CD4-positive, alpha-beta T cell treated with Interleukin-10 for 1 hour (primary cell): ENCODE measurements at places on chromosomes 4 and X.

- DNase-seq, result no peak
These were observed 400.5 kb downstream of the PDGFC start for GRCh38 chr4:156571146-156571545.

- DNase-seq, result no peak
These were observed 12.9 kb downstream of the LETM1 start for GRCh38 chr4:1842993-1843448.

- no peak for DNase-seq
These were observed 5.7 kb upstream of the HERC5 start for GRCh38 chr4:88451205-88451604.

DNA sequence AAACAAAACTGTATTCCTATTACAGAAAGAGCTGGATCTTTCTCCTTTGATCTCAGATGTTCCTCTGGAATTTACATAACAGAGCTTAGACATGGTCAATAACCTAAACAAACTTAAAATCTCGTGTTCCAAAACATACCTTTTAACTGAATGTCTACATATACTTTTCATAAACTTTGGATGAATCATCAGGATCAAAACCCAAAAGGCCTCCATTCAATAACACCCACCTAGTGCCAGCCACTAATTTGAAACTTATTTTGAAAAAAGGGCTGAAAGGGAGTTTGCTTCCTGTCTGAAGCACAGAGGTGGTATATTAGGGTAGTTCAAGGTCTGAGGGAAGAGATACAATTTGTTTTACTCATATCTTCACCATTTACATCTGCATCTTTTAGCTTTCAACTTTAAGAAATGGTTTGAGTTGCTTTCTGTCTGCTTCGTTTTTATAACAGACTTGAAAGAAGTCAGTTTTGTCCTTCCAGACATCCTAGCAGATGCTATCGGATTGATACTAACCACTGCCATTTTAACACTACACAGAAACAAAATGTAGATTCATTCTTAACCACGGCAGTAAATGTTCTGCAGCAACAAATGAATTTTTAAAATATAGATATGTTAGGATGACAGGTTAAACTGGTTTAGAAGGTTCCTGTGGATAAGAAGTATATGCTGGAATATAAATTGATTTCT, 242.8 kb upstream of the DKK2 start:
- DNase-seq, result no peak

DNA sequence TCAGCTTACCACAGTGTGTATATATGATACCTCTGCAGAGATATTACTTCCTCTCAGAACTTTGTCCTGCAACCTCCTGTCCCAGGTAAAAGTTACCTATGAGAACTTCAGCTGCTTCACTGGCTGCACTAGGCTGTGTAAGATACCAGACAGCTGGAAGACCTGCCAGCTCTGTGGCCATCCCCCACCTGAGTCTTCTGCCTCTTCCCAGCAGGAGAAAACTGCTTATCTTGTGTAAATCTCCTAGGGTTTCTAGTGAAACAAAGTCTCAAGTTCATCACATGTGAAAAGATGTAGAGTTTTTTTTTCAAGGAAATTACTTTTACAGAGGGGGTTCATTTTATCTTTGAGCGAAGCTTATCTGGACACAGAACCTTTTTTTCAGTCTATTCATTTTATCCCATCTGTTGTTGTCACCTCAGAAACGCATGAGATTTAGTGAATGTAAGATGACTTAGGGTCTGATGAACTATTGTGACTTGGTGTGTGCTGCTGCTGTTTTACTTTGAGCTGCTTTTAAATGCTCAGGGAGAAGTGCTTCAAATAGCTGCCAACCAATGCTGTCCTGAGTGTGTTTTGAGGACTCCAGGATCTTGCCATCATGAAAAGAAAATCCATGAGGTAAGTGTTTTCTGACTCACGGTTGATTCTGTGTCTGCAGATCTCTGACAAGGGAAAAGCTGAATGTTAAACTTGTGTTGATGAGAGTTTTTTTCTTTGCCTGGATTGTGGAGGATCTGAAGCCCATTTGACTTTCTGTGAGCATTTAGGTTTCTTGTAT, 187.8 kb downstream of the FRAS1 start:
- no peak for DNase-seq

DNA sequence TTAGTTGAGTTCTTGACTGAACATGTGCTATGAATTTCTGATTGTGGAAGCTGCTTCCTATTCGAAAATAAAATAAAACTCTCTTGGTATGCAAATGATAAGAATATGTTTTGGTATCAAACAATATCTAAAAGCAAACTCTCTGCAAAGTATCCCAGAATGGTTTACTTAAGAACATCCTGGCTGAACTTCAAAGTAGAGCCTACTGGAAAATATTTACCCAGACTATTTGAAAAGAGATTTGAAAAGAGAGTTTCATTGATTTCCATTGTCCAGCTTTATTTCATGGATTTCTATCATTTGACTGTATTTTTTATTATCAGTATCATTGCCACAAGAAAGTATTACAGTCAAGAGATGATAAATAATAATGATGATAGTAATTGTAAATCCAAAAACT, 171.1 kb upstream of the SLC7A11 start:
- no peak for DNase-seq

DNA sequence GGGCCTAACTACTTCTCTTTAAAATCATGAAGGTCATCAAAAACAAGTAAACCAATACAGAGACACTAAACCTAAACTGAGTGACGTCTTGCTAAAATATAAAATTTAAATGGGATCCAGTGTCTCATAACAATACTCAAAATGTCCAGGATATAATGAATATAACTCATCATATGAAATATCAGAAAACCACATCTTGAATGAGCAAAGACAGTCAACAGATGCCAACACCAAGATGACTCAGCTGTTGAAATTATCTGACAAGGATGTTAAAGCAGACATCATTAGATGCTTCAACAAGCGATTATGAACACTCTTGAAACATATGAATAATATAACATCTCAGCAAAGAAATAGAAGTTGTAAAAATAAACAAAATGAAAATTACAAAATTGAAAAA, 8.3 kb downstream of the NAP1L2 start:
- DNase-seq, result no peak
